Fibroblast of gingiva (primary cell): ENCODE measurements at places on chromosomes 3 and 15.

- DNase-seq, result peak; percentile 37
Measured at GRCh38 chr15:59438625-59439290, 772 bp downstream of the FAM81A start.

DNA sequence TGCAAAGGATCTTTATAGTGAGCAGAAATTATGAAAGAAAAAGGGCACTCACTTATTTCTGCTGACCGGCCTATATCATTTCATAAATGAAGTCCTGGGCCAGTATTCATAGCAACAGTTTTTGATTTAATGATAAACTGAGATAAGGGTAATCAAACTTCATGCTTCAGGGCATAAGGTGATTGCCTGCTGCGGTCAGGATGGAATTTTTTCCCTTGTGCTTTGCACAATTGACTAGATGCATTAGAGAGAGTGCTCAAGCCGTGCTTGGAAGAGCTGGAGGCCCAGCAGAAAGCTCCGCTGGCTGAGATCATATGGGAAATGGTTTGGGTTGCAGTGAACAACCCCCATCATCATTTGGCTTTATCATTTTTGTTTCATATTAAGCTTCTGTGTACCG lies 10.4 kb downstream of the SEMA6D start:
- DNase-seq, result no peak

DNA sequence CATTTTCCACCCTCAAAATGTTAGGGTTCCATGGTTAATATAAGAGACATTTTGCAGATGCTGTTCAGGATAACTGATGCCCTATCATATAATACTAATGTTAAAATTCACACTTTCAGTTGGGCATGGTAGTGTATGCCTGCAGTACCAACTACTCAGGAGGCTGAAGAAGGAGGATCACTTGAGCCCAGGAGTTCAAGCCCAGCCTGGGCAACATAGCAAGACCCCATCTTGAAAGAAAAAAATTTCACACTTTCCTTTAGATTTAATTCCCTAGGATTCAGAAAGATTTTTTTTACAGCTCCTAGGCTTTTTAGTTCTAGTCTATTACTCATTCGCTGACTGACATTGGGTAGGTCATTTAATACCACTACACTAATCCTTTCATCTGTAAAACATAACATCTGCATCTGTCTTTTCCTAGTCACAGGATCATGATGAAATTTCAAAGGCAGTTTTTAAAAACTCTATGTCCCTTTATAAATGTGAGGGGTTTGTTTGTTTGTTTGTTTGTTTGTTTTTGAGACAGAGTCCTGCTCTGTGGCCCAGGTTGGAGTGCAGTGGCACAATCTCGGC lies 103.7 kb downstream of the MYO5A start:
- no peak for DNase-seq

- no peak for DNase-seq
Measured at GRCh38 chr3:8539419-8539818, 37.8 kb downstream of the LMCD1 start.
